ENCODE measurements at places on chromosomes 12 and 14.

DNA sequence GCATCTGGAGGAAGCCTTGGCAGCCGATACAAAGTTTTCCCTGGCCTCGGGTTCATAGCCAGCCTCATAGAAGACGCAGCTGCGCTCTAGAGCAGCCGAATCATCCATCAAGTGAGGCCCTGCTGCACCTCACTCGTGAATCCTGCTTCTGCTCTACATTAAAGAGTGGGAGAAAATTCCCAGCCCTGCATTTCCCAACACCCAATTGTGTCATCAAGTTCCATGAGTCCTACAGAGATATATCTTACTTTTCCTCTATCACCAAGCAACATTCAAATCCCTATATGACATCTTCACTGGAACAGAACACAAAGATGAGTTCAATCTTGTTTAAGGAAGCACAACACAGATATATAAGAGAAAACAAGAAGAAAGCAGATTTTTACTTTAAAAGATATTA, 139.3 kb downstream of the TTC7B start:
- DNase-seq, result no peak

- DNase-seq, result no peak
Observed at GRCh38 chr14:101065246-101065645, 161.7 kb upstream of the RTL1 start.

DNA sequence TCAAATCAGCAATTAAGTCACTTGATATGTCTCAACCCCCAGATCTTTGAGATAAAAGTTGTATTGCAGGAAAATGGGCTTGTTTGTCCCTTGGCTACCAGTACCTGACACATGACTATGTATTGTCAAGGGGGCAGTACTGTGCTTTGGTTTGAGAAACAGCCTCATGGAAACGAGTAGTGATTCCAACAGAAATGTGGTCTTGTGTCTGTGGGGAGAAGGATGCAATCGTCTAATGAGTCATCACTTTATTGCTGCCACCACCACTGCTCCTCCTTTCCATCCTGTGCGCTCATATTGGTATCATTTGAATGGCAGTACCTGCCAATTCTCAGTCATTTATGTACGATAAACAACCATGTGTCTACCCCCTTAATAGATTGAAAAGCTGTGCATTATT, 72.8 kb upstream of the ARHGAP5 start:
- DNase-seq, result no peak

DNA sequence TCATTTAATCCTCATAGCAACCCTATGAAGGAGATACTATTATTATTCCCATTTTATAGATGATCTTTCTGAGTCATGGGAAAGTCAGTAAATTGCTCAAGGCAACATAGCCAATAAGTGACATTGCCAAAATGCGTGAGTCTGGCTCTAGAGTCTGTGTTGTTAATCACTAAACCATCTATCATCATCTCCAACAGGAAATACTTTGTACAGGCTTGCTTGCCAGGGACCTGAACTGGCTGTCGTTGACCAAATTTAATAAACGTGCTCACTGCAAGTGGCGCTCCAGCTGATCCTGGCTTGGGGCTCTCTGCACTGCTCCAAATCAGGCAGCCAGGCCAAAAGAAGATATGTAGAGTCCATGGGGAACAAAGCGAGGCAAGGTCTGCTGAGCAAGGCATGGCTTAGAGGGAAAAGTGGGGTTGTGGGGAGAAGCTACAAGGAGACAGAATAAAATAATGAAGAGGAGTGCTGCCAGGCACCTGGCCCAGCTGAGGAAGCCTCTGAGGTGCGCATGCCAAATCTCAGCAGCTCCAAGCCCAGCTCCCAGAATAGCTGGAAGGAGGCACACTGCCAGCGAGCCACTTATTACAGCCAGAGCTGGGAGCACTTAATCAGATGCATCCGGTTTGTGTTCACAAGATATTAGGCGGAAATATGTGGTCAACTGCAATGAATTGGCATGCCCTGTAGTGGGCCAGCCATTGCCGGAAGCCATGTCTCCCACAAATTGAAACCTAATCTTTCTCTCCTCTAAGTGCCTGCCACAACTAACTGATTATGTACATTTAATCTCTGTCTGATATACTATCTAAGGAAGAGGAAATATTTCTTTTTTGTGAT, 43.3 kb upstream of the PTPRO start:
- no peak for DNase-seq

DNA sequence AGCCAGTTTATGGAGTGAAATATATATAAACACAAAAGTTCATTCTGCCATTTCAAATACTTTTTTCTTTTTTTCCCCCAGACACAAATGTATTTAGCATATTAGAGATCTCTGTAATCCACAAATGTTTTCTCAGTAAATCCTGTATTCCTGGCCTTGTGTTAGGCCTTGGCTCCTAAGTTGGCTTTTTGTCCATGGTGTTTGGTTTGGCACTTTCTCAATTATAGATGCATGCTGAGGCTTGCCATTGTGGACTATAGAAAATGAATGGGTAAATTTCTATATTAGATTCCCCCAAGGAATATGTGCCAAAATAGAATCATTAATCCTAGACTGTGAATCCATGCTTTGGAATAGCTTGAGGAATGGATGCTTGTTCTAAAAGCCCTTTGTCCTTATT, 17.0 kb downstream of the RIC8B start:
- no peak for DNase-seq

DNA sequence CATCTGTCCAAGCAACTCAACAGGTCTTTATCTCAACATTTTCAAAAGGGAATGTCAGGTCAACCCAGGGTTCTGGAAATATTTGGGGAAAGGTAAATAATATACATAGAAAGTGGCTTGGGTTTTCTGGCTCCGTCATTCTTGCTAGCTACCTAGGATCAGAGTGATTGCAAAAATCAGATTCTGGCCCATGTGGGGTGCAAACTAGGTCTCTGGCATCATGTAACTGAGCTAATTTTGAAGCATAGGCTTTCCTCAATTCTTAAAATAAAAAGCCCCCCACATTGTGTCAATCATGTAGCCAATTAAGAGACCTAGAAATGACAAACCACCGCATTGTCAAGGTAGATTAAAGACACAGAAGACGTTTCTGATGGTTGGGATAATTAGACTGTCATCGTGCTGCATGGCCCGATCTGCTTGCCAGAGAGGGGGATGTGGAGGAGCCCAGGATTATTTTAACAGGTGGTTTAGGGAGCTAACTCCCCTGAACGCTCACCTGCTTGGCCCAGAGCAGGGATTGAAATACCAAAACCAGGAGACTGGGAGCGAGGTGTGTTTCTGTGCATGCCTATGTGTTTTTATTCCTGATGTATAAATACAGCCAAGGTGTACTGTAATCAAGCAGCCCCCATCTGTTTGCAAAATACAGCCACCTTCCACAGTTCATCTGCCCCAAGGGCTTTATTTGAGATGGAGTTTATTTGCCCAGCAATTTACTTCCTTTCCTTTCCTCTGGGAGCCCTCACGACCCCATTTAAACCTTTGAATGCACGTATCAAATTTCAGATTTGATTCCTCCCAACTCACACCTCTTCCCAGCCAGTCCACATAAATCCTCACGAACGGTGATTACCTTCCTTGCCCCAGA, 189.5 kb downstream of the TTC8 start:
- no peak for DNase-seq

DNA sequence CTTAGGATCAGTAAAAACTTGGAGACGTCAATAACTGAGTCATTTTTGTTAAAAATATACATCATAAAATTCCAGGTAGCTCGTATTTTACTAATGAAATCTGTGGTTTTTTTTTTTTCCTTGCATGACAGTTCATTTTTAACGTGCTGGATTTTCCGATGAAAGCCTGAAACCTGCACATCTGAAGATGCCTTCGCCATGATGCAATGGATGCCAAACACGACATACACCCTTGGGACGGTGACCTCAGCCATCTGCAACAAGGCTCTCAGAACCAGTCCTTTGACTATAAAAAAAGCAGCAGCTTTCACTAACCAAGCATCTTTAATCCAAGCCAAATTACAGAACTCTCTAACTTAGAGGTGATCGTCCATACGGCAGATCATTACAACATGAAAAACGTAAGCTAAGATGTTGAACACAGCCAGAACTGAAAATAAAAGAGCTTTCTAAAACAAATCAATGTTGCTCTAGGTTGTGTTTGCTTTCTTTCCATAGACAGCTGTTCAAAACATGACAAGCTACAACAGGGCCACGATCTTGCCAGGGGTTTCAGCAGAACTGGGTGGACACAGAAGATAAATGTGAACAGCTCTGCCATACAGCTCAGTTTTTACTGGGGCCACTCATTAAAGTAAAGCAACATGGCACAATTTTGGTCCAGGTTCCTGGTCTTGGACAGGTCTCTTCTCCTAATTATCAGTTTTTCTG, 7.8 kb downstream of the NIN start:
- no peak for DNase-seq

Measured in T follicular helper cell (primary cell).